ENCODE measurements at places on chromosomes 7 and 10. TPM values are rescaled to one million over a fixed set of nuclear protein-coding genes. Genes with fewer than 3 reads are reported as not detected.

DNA sequence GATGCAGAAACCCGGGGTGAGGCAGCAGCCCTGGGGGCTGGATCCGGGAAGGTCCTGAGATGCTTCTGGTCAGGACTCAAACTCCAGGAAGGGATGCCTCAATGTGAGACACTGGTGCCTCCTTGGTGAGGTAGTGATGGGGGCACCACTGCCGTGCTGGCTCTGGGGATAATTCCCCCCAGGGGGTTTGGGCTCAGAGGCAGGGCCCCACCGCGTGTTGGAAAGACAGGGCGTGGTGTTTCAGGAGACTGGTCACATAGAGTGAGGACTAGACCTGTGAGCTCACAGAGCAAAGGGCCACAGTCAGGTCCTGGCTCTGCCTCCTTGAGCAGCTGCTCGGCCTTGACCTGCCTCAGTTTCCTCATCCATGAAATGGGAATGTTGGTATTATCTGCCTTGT lies 361.9 kb downstream of the GLRX3 start:
- no peak for DNase-seq

GRCh38 chr7:23205577-23205908 lies 23.7 kb downstream of the NUP42 start:
- no peak for DNase-seq

The NEUROG3 gene
- not detected for total RNA-seq

- no peak for DNase-seq
These were observed 170.3 kb downstream of the DIP2C start for GRCh38 chr10:519055-519715.

DNA sequence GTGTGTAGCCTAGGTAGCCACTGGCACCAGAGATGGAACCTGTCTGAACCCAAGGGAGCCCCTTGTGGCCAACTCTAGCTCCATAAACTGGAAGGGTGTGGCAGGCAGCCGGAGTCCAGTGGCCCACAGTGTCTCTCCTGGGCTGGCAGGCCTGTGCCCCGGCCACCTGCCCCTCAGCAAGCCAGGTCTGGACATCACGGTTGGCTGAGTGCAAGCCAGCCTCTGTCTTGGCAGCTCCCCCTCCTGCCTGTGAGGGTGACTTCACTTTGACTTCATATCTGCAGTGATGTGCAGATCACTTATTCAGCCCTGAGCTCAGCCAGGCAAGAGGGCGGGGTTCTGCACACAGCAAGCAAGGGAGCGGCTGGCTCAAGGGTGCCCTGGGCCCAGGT lies 1.3 kb upstream of the RET start:
- DNase-seq = no peak

DNA sequence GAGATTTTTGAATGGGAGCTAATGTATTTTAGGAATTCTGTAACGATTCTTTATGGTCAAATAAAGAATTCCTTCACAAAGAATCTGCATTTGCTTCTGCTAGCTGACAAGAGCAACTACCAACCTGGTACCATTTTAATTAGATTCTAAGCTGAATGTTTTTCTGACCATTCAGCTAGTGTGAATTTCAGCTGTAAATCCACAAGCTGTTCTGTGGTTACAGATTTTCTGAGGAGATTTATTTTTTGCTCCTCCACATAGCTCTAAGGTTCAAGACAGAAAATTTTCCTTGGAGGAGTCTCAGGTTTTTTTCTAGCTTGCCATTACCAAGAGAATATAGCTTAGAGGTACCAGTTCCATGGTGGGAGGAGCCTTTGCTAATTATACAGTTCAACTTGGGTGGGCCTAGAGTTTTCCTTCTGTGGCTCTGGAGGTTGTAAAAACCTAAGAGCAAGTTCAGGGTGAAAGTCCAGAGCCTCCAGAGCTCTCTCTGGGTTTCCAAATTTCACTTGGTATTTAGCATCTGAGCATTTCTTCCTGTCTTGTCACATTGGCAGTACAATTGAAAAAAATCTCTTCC lies 120.1 kb downstream of the JAZF1 start:
- no peak for DNase-seq

- peak; percentile 78 for DNase-seq
These were observed 29.2 kb downstream of the COA1 start for GRCh38 chr7:43700059-43700501.

The ASIC3 gene
- total RNA-seq = 0.43 TPM

- DNase-seq = peak; percentile 40
These were observed 12.0 kb upstream of the PRKCQ start for GRCh38 chr10:6592080-6592479.

GRCh38 chr10:44571701-44572100 lies 186.8 kb upstream of the CXCL12 start:
- DNase-seq = no peak

The SVOPL gene
- not detected for total RNA-seq

The TMEM213 gene
- total RNA-seq = not detected

- DNase-seq = no peak
These were observed 12.9 kb downstream of the JCAD start for GRCh38 chr10:30046476-30046875.

- no peak for DNase-seq
These were observed 70.2 kb upstream of the ITGA8 start for GRCh38 chr10:15789793-15790525.

DNA sequence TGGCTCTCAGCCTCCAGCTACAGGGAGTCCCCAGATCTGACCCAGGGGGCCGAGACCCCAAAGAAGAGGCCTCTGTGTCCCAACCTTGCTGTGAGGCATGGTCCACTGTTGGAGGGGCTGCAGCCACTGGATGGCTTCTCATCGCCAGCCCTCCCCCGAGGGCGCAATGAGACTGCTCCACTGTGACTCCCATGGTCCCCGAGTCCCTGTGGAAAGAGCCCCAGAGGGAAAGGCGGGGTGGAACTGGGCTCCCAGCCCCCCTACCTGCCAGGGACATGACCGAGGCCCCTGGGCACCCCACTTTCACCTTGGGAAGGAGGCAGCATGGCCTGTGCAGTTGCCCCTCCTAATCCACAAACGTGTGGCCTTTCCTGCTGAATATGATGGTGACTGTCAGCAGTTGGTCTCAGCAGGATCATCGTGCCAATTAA lies 33.5 kb upstream of the RET start:
- DNase-seq = no peak

DNA sequence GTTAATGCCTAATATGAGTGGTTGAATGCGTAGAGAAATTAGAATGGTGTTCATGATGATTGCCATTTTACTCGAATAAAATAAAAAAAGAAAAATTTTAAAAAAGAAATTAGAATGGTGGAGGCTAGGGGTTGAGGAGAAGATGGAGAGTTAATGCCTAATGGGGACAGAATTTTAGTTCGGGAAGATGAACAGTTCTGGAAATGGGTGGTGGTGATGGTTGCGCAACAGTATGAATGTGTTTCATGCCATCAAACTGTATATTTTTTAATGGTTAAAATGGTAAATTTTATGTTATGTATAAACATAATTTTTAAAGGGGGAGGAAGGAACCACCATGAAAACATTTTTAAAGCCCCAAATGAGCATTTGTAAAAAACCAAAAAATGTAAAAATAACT lies 140.1 kb upstream of the AGK start:
- no peak for DNase-seq

DNA sequence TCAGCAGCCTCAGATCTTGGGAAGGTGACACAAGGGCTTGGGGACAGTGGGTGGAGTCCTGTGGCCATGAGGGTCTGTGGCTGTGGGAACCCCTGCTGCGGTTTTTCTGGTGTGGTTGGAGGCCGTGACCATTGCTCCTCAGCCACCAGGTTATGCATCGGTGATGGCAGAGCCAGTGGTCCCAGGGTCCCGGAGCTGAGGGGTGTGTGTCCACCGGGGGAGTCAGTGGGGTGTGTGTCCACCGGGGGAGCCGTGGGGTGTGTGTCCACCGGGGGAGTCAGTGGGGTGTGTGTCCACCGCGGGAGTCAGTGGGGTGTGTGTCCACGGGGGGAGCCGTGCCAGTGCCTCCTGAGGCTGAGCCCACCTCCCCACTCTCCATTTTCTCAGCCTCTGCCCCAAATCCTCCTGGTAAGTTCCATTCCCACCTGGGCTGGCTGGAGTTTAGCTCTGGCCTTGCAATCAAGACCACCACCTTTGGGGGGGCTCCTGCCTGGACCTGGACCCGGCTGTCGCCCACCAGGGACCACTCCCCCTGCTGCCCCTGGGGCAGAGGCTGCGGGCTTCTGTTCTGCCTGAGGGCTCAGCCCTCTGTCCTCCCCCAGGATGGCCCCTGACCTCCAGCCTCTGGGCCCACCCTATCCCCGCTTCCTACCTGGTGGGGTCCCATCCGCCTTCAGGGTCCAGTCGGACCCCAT lies 143.5 kb downstream of the ELFN1 start:
- peak; percentile 23 for DNase-seq

- DNase-seq = peak; percentile 34
These were observed 47.3 kb upstream of the INSYN2A start for GRCh38 chr10:127243490-127244272.

The CNPY1 gene
- not detected for total RNA-seq

DNA sequence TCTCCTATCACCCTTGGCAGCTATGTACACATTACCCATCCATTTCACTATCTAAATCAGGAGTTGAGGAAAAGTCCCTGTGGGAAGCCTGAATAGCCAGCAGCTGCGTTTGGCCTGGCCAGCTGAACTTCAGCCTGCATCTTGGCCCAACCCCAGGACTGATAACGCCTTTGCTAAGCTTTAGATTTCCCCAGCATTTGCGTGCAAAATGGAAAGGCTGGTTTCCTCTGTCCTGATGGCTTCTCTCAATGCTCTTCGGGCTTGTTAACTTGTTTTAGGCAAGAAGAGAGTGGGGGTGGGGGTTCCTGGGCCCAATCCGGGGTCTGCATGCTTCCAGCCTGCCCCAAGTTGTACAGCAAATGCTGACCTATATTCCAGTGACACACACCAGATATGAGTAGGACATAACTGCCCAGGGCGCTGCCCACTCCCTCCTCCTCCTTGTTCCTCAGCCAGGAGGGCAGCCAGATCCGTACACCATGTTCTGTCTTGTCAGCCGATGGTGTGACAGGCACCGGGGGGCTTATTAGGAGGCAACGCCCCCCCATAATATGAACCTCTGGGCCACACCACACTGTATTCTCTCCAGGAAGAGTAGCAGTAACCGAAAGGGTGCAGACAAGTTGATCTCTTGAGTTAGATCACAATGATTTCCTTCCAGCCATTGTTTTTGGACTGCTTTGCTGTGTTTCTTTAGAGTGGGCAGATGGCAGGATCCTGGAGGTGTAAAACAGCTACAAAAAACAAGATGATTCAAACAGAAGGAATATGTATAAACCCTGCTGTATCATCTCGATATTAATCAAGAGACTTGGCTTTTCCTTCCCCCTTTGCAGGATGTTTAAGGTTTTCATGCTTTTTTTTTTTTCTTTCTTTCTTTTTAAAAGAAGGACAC lies 339.0 kb downstream of the RNLS start:
- peak; percentile 91 for DNase-seq

The CALHM2 gene
- 30.1 TPM for total RNA-seq

DNA sequence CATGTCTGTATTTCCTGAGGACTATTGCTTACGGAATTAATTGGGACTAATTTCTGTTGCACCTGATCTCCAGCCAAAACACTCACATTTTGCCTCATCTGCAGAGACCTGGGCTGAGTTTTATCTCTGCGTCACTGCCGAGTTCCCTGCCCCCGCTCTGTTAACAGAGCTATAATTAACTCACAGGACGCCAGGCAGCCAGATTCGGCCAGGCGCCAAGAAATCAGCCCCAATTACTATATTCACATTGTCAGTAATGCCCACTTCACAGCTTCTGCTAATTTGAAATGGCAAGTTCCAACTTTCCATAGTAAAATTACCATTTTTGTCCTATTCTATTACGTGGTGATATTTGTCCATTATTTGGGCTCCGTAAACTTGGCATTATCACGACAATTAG lies 130.5 kb downstream of the CUX1 start:
- peak; percentile 77 for DNase-seq

DNA sequence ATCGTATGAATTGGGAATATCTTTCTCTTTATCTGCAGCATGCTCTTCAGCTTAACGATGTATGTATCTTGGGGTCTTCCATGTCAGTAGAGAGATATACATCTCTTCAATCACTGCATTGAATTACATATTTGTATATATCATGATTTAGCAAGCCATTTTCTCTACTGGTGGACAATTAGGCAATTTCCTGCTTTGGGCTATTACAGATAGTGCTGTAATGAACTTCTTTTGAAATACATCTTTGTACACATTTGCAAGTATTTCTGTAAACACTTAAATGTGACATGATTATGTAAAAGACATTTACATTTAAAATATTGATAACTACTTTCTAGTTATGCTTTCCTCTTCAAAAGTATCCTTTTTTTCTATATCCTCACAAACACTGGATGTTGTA lies 199.0 kb downstream of the PPP1R9A start:
- no peak for DNase-seq

GRCh38 chr7:69685293-69685631 lies 87.0 kb downstream of the AUTS2 start:
- no peak for DNase-seq

The AGMO gene
- not detected for total RNA-seq

GRCh38 chr10:61406736-61407135 lies 46.4 kb downstream of the TMEM26 start:
- DNase-seq = peak; percentile 17

- no peak for DNase-seq
These were observed 270.2 kb upstream of the KAT6B start for GRCh38 chr10:74556072-74556705.

- DNase-seq = peak; percentile 81
These were observed 148.5 kb downstream of the ARHGAP22 start for GRCh38 chr10:48456361-48456804.

- DNase-seq = peak; percentile 85
These were observed 856 bp downstream of the ARHGAP21 start for GRCh38 chr10:24722676-24723385.

DNA sequence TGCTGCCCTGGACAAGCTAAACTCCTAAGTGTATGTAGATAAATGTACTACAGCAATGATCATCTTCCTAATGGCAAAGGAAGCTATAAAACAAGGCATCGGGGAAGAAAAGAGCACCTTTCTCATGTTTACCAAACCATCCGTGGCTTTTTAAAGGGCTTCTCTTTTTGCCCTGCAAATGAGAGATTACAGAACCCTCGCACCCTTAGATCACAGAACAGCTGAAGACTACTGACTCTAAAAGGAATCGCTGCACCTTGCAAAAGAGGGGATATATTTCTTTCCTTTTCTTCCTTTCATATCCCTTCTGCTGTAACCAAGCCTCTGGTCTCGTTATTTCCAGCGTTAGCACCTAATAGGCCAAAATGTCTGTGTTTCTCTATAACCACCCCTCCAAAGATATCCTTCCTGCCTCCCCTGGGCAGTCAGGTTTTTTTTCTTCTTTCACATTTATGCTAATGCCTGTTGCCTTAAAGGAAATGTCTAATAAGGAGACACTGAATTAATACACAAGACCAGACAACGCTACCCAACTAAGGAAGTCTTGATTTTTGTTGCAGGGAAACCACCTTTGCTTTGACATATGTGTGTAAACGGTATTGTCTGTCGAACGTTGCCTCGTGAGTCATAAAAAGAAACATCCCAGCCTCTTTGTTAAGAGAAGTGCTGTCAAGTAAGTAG lies 10.5 kb downstream of the ST8SIA6 start:
- DNase-seq = peak; percentile 55

The SPDYE16 gene
- not detected for total RNA-seq

The BRI3 gene
- total RNA-seq = 25.9 TPM

The HHEX gene
- 6.7 TPM for total RNA-seq

- no peak for DNase-seq
These were observed 17.2 kb downstream of the INHBA start for GRCh38 chr7:41685684-41686083.

All from stomach (tissue), 19 donors.